Hypothalamus (tissue), 51 donors: ENCODE measurements at places on chromosomes 3 and 15.

GRCh38 chr3:109372639-109373038 is 35.3 kb upstream of the DPPA4 start:
- DNase-seq: no peak

DNA sequence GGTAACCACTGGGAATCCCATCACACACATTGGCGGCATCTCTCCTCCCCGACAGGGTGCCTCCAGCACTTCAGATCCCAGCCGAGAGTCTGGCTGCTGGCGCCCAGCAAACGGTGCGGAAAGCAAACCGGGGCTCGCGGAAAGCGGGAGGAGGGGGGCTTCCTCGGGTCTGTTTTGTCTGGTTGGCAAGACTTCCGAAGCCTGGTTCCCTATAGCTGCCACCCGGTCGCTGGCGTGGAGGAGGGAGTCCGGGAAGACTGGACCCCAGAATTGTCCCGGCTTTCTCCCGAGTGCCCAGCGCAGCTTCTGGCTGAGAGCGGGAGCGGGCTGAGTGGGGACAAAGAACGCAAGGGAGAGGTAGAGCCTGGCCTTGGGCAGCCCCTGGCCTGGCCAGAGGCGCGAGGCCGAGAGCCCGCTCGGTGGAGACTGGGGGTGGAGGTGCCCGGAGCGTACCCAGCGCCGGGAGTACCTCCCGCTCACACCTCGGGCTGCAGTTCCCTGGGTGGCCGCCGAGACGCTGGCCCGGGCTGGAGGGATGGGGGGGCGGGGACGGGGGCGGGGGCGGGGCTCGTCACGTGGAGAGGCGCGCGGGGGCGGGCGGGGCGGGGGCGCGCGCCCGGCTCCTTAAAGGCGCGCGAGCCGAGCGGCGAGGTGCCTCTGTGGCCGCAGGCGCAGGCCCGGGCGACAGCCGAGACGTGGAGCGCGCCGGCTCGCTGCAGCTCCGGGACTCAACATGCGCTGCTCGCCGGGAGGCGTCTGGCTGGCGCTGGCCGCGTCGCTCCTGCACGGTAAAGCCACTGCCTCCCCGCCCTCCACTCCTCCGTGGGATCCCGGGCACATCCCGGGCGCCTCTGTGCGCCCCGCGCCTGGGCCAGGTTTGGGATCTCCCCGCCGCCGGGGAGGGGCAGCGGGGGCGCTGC is at the start of gene CHRNA7:
CHRNA7 (plus strand) TSS at position 654 of the 920 bp plus-strand sequence; CDS start at position 734, 80 bp downstream.
- DNase-seq: peak; percentile 61

DNA sequence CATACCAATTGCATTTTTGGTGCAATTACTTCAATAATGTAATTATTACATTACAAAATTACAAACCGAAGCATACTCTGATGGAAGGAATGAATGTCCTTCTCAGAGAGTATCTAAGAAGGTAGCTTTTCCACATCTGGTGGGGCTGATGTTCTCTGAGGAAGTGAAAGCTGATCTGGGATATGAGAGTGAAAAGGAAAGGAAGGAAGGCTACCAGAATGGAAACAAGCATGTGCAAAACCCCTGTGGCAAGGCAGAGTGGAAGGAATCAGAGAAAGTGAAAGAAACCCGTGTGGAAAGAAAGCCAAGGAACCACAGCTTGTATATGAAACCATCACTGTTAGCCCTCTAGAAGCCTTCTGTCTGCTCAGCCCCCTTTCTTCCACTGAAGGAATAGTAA is 35.3 kb upstream of the GOLGA8A start:
- DNase-seq: no peak

DNA sequence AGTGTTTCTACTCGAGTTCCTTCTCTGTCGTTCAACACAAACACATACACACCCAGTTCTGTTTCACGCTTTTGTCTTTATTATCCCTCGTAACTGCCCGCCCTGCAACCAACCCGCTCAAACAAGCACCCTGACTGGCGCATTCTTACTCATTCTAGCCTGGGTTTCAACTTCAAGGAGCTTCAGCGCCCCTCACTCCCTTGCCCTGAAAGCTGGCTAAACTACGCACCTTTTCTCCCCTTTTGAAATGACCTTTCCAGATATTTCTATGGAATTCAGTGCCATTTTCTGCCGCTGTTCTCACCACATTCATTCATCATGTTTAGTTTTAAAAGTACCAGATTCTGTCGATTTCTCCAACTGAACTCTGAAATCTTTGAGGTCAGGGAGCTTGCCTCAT is 653 bp upstream of the MFSD1 start:
- no peak for DNase-seq

DNA sequence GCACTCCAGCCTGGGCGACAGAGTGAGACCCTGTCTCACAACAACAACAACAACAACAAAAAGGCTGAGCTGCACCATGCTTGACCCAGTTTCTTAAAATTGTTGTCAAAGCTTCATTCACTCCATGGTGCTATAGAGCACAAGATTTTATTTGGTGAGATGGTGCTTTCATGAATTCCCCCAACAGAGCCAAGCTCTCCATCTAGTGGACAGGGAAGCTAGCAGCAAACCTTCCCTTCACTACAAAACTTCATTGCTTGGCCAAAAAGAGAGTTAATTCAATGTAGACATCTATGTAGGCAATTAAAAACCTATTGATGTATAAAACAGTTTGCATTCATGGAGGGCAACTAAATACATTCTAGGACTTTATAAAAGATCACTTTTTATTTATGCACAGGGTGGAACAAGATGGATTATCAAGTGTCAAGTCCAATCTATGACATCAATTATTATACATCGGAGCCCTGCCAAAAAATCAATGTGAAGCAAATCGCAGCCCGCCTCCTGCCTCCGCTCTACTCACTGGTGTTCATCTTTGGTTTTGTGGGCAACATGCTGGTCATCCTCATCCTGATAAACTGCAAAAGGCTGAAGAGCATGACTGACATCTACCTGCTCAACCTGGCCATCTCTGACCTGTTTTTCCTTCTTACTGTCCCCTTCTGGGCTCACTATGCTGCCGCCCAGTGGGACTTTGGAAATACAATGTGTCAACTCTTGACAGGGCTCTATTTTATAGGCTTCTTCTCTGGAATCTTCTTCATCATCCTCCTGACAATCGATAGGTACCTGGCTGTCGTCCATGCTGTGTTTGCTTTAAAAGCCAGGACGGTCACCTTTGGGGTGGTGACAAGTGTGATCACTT is 2.0 kb downstream of the CCR5 start:
- DNase-seq: no peak

- no peak for DNase-seq
Observed at GRCh38 chr3:119872773-119873172, 90.9 kb downstream of the NR1I2 start.

- DNase-seq: no peak
Observed at GRCh38 chr15:72199721-72200212, 2.2 kb upstream of the GRAMD2A start.

DNA sequence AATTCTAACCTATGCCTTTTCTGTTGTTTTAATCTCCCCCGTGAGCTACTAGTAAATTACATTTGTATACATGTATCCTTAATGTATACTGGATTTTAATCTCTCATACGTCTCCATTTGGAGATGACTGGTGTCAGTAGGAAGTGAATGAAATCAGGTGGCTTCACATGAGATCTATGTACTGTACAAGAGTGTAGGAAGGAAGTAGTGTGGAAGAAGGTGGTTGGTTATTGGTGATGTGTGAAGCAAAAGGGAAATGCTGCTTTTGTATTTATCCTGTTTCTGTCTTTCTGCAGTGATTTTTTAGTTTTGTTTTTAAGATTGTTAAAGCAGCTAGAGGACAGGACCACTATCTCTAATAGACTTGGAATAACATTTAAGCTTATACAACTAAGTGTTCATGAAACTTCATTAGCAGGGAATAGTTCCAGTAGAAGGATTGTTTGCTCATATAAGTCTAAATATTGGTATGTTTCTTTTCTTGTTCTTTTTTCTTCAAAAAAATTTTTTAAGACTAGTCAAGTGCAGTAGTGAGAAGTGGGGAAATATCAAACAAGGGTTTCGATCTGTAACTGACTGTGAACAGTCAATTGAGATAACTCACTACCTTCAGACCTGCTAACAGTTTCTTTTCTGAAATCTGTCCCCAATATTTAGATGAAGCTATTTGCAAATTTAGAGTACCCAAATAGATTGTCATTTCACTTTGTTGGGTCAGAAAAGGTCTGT is 15.3 kb downstream of the SNX1 start:
- DNase-seq: no peak

DNA sequence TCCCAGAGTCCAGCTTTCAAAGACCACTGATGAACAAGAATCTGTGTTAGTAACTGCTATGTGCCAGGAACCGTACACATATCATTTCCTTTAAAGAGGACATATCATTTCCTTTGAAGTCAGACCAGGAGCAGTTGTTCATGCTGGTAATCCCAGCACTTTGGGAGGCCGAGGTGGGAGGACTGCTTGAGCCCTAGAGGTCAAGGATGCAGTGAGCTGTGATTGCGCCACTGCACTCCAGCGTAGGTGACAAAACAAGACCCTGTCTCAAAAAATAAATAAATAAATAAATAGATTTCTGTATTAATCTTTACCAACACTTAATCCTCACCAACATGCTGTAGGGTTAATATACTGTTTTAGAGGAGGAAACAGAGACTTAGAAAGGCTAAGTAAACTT is 23.9 kb upstream of the CDV3 start:
- no peak for DNase-seq

DNA sequence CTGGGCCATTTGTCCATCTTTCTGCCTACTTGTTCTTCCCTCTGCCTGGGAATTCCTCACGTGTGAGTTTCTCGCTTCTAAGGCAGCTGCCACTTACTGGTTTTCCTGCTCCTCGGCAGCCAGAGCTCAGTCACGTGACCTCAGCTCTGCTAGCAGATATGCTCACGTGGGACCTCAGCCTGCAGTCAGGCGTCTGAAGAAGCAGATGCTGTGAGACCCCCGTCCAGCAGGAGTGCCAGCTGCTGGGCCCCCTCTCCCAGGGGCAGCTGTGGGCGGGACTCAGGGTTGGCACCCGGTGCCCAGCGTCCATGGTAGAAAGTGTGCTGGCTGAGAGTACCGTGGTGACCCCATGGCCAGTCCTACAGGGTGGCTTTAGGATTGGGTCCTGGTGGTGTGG is 161.3 kb upstream of the TLE3 start:
- DNase-seq: no peak

DNA sequence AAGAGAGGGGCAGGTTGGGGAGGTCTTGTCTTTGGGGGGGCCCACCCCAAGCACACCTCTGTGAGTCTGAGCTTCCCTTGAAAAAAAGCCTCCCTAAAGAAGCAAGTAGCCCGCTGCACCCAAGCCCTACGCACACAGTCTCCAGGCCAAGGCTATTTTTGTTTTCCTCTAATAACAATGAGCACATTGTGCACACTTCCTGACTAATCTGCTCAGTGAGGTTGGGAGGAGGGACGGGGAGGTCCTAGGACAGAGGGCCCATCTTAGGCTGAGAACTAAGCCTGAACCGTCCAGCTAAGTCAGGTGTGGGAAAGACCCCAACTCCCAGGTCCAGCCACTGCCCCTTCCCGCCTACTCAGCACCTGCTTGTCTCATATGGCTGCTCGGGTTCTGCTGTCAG is 87.2 kb downstream of the HMG20A start:
- DNase-seq: peak; percentile 62

GRCh38 chr3:116849261-116849688 is 139.7 kb downstream of the TUSC7 start:
- DNase-seq: no peak

DNA sequence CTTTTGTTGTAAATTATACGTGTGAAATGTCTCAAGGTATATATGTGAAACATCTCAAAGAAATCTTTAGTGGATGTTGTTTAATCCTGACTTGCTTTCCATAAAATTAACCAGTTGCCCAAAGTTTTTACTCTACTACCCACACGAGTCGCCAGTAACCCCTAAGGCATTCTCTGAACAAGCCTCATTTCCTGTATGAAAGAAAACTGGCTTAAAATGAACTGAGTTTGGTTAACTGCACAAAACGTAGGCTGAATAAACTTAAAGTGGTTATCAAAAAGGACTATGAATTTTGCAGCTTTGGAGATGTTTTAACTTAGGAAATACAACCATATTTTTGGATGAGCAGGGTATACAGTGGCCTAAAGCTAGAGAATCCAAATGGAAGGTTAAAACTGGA is 2.7 kb upstream of the APPL1 start:
- no peak for DNase-seq

GRCh38 chr3:134320749-134321148 is 53.5 kb downstream of the AMOTL2 start:
- no peak for DNase-seq

- no peak for DNase-seq
Observed at GRCh38 chr3:191919491-191920026, 458.6 kb downstream of the PYDC2 start.

- DNase-seq: no peak
Observed at GRCh38 chr3:71078723-71079525, 504.6 kb downstream of the FOXP1 start.

DNA sequence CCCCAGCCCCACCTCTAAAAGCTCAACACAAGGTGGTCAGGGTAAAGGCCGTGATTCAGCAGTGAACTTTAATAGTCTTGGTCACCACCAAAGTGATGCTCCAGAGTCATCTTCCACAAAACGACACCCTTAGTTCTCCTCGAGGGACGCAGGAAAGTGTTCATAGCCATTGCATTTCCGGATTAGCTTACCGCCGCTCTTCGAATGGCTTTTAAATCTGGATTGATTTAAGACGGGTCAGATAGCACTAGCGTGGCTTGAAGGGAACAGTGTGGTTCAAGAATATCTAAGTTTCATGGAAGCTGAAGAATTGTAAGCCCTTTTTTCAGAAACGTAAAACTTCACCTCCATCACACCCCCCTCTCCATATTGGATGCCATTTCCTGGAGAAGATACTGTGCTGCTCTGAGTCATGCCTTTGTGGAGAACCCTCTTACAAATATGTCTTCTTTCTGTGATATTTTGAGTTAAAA is 829 bp downstream of the RNF7 start:
- no peak for DNase-seq

DNA sequence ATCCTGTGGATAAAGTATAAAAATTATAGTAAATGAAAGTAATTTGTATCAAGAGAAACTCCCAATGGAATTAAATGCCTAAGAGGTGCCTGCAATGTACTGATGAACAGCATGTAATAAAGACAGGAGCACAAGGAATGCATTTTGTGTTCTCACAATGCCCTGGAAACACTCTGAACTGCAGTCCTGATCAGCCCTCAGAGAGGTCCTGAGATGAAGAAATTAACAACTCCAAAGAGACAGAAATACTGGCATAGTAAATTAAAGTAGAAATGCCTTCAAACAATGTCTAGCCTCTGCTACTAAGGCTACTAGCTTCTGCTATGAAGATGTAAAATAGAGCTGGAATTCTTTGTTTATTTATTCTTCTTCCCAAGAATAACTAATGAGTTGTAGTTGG is 59.9 kb downstream of the CFAP20DC start:
- no peak for DNase-seq

DNA sequence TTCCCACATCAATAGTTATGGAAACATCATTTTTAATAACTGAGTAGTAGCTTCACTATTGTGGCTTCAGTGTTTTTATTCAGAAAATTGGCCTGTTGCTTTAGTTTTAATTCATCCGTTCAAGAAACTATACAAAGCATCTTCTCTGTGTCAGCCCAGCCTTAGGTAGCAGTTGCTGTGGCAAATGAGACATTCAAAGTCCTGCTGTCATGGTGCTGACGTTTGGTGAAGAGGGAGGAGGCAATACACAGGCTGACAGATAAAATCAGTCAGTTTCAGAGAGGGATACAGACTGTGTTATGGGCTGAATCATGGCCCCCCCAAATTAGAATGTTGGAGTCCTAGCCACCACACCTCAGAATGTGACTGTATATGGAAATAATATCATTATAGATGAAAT is 56.5 kb downstream of the SLC7A14 start:
- DNase-seq: no peak

- no peak for DNase-seq
Observed at GRCh38 chr3:107704477-107704876, 181.7 kb downstream of the BBX start.

GRCh38 chr3:119627461-119627860 is 29.8 kb downstream of the PLA1A start:
- no peak for DNase-seq
